ENCODE measurements at places on chromosomes 12 and 14.
A peak's percentile ranks its signal among the peaks of the same experiment; 100 is the strongest.

- DNase-seq = no peak
Measured at GRCh38 chr12:73421832-73422231, 1115.8 kb upstream of the ATXN7L3B start.

- DNase-seq = no peak
Measured at GRCh38 chr14:51873221-51873893, 12.9 kb downstream of the GNG2 start.

DNA sequence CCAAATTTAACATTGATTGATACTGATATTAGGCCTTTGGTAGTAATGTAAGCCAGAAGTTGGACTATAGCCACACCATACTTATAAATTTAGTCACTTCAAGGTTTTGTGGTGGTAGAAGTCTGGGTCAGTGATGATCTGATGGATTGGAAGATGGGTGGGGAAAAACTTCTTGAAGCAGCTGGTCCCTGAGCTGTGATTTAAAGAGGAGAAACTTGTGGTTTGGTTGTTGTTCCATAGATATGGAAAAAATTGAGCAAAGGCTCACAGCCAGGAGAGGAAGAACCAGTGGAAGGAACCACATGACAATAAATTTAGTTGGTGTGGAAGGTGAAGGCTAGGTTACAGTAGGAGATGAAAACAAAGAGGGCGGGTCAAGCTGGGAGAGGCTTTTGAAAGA lies 26.1 kb downstream of the PTHLH start:
- no peak for DNase-seq

GRCh38 chr12:29463198-29463597 lies 34.3 kb downstream of the OVCH1 start:
- no peak for DNase-seq

GRCh38 chr14:97306133-97306759 lies 509.1 kb downstream of the VRK1 start:
- DNase-seq = no peak

DNA sequence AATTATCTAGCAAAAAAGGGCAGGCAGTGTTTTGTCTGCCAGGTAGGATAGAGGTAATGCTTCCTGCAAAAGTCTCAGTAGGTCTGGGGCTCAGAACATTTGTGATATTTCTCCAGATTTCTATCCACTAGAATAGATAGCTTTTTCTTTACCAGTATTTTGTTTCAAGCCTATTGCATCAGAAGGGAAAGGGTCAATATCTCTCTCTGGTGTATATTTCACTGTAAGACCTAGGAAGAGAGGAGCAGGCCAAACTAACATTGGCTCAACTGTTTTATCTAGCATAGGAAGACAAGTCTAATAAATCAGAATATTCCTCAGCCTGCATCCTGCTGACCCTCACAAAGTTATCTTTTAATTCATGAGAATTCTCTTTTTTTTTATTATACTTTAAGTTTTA lies 106.7 kb upstream of the DAAM1 start:
- DNase-seq = no peak

DNA sequence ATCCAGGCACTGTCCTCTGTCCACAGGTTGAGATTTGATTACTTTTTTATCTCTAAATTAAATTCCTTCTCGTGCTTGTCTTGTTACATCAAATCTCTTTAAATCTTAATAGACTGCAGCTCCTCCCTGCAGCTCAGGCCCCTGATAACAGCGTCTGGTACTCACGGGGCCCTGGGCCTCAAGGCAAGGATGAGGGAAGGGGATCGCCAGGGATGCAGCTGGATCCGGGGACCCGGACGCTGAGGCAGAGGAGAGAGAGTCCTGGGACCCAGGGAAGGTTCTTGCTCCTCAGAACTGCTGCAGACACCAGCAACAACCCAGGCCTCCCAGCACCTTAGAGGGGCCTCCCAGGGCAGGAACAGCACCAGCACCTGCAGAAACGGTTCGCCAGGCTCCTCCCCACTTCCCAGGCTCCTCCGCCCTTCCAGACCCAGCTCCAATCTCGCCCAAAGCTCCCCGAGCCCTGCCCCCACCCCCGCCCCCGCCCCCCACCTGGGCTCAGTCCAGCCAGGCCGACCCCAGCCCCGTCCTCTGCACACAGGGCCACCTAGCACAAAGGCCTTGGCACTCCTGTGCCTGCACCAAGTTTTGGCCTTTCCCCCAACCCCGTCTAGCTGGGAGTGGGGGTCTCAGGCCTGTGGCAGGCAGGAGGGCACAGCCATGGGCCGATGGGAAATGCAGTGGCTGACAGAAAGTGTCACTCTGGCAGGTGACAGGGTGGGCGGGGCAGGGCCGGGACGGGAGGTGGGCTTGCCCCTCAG lies 60.3 kb upstream of the GALNT9 start:
- no peak for DNase-seq

GRCh38 chr12:127810041-127810440 lies 456.9 kb upstream of the TMEM132C start:
- DNase-seq = no peak

DNA sequence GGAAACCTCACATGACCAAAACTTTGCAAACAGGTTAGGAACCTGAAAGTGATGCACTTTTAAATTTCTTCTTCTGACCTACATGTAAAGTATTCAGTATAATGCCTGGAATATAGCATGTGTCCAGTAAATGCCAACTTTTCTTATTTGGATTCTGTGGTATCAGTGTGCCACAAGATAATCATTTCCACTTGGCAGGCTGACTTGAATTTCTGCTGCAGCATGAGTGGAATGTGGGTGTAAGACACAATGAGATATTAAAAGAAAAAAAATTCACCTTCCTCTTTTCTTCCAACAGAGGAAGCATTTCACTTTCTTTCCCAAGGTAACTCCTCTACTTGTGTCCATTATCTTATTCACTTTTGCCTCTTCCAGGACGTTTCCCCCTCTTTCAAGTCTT lies 141.9 kb upstream of the PRKD1 start:
- no peak for DNase-seq

DNA sequence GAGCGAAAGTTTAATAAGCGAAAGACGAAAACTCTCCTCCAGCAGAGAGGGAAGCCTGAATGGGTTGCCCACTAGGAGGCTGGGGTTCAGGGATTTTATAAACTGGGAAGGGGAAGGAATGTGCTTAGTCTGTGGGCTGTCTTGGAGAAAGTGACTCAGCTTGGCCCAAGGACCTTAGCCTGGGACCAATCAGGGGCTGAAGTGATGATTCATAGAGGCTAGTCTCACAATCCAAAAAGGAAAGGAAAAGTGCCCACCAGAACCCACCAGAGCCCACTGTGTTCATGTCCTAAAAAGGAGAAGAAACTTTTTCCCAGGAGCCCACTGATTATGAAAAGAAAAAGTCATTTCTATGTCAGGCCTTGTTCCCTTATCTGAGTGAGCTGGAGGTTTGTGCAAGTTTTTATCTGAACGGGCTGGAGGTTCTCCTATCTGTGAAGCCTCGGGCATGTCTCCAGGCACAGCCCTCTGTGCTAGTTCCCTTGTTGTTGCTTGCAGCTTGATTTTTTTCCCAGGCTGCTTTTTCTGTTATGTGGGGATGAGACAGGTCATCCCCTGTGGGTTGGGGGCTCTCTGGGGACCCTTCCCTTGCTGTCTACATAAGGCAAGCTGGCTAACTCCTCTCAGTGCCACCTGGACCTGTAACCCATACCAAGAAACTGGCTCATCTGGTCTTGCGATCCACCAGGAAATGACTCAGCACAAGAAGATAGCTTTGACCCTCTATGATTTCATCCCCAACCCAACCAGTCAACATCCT lies 8.3 kb upstream of the GOLGA5 start:
- no peak for DNase-seq

- no peak for DNase-seq
Measured at GRCh38 chr14:34081101-34081575, 130.3 kb upstream of the EGLN3 start.

DNA sequence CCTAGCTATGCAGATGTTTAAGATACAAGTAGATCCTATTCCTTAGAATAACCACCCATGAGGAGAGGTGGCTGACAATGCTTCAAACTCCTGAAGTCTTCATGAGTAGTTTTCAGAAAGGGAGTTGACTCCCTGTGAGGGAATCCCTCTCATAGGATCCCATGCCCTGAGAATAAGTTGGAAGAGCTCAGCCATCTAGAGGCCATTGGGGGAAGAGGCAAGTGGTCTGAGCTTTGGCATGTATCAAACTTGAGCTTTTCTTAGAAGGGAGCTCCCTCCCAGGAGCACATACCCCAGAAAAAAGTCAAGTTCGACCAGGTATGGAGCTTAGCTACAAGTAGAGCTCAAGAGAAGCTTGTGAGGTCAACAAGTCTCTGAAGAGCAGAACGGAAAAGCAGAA lies 165.7 kb upstream of the RBM19 start:
- DNase-seq = no peak

- no peak for DNase-seq
Measured at GRCh38 chr12:22340143-22340542, 5.6 kb upstream of the ST8SIA1 start.

DNA sequence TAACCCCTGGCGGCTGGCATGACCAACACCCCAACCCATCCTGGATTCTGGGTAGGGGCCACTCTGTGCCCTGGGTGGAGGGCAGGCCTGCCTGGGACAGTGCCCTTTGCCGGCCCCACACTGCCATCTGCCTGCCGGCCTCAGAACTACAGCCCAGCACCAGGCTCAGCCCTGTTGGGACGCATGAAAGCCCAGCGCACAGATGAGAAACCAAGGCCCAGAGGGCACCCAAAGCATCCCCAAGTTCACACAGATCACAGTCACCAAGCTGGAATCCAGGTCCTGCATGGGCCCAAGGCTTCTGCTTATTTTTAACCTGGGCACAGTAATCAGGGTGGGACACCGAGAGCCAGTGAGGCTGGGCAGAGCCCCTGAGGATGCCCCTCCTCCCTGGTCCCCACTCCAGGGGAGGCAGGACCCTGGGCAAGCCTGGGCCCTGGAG lies 26.2 kb downstream of the RFLNA start:
- DNase-seq = peak; percentile 76

- DNase-seq = no peak
Measured at GRCh38 chr12:122089077-122089476, 10.5 kb downstream of the MLXIP start.

DNA sequence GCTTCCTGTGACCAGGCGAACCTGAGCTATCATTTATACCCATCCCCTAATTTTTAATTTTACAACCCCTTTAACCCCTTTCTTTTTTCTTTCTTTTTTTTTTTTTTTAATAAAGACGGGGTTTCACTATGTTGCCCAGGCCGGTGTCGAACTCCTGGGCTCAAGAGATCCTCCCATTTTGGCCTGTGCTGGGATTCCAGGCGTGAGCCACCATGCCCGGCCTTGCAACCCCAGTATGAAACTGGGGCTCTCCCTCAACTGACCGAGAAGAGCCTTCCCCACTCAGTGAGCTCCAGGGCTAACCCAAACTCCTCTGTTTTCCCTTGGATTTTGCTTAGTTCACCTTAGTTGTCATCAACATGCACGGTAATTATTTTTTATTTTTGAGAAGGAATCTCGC lies 992 bp downstream of the CPSF2 start:
- DNase-seq = no peak

DNA sequence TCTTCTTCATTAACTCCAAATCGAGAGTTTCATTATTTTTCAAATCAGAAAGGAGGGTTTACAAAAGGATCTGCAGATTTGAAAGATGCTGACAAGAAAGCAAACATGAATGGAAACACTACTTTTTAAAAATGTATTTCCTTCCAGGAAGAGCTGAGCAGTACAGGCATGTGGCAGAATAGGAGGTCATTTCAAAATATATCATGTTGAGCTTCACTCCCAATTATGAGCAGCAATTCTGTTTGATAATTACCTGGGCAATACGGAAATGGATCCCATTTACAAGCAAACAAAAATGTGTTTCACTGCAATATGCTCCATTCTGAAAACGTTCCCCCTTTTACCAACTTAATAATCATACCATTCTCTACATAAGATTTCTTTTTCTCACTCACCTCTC lies 147.7 kb upstream of the BCL2L14 start:
- no peak for DNase-seq

GRCh38 chr14:25485381-25485780 lies 435.4 kb upstream of the STXBP6 start:
- DNase-seq = no peak

GRCh38 chr14:76961631-76962302 lies 66.7 kb downstream of the IRF2BPL start:
- DNase-seq = peak; percentile 46

DNA sequence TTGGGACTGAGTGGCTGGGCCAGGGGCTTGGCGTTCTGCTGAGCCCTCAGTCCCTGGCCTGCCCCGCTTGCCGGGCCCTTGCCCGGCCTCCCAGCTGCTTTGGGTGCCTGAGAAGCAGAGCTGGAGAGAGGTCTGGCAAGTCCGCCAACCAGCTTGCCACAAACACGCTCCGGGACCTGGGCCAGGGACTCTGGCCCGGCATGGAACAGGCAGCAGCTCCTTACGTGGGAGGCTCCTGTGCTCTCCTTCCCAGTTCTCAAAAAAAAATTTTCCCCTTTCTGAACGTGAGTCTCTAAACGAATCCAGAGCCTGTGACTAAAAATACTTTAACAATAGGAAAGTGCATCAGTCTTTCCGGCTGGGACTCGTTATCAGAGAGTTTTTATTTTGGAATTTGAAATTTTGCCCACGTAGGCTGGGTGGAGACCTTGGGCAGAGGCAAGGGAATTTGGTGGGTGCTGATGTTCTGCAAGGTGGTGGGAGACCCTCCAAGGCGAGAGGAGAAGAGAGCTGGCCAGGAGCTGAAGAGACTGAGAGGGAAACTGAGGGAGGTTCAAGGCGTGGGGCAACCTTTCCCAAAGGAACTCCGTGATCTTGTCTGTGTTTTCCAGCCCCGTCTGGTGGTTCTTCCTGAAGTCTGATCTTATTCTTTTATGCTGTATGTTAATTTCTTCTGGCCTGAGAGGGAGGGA lies 6.8 kb upstream of the NR4A1 start:
- DNase-seq = peak; percentile 77

DNA sequence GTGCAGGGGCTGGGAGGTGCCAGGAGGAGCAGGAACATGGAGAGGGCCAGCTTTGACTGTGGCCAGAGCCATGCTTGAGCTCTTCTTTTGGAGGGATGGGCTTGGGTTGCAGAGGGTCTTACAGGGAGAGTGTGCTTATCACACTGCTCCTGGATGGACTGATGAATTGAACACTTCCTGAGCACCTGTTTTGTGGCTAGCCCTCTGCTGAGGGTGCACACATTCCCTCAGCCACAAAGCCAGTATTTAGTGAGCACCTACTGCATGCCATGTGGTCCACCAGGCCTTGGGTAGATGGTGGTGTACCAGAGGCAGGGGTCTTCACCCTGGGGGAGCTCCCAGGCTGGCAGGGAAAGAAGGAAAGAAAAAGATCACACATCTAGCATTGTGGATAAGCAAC lies 118.9 kb downstream of the SLC25A47 start:
- DNase-seq = no peak

- DNase-seq = no peak
Measured at GRCh38 chr12:54588110-54588889, at the start of gene PPP1R1A. Gene PPP1R1A, minus strand, starts transcription at chr12:54588659. Its CDS starts 171 bp downstream, at chr12:54588488.

GRCh38 chr12:9221483-9221882 lies 13.3 kb upstream of the PZP start:
- no peak for DNase-seq

DNA sequence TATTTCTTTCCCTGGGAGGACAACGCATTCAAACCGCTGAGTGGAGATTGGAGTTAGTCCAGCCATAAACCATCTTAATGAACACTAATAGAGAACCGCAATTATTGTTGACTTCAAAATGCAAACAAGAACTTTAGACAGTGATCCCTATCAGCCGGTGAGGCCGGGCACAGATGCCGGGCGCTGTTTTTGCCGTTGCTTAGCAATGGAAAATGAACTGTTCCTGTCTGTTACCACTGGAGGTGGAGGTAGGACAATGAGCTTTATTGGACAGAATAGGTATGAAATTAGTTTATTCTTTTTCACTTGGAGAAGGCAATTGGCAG lies 216.8 kb downstream of the TTC8 start:
- DNase-seq = no peak
